ENCODE measurements at places on chromosomes 2 and 18.

- DNase-seq = no peak
Measured at GRCh38 chr2:215020283-215020682, 118.1 kb downstream of the ABCA12 start.

- DNase-seq = no peak
Measured at GRCh38 chr18:67876871-67877270, 360.4 kb upstream of the DSEL start.

GRCh38 chr2:133607679-133608078, 39.4 kb upstream of the NCKAP5 start:
- no peak for DNase-seq

DNA sequence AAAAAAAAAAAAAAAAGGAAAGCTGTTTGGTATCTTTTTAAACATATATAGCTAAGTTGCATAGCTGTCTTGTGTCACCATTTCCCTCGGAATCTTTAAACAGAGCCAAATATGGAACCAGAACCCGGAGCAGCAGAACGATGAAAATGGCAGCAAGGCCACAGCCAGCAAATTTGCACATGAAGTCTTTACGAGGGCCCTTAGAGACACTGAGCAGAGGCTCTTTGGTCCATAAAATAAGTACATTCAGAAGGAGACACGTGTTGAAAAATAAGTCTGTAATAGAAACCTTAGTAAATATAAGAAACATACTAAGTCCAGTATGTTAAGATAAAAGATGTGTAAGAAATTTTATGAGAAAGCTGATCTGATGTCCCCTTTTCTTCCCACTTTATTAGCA, 16.2 kb downstream of the CCBE1 start:
- no peak for DNase-seq

DNA sequence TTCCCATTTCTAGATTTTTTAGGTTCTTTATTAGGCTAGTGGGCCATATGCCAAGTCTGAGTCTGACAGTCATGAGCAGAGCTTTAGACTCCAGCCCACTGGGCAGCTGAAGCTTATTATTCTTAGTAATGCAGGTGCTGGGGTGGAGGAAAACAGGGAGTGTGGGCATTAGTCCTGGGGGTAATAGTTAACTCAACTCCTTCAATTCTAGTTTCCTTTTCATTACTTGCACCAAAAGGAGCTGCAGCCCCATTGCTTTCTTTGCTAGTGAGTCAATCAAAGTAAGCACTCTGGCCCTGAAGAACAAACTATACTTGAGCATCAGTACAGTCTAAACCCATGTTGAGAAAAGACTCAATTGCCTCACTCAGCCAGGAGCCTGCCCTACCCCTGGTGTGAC, 35.5 kb downstream of the ICOS start:
- no peak for DNase-seq

GRCh38 chr18:33611525-33612135, 33.6 kb downstream of the ASXL3 start:
- no peak for DNase-seq

- DNase-seq = no peak
Measured at GRCh38 chr2:196565106-196565765, 74.3 kb upstream of the CCDC150 start.

DNA sequence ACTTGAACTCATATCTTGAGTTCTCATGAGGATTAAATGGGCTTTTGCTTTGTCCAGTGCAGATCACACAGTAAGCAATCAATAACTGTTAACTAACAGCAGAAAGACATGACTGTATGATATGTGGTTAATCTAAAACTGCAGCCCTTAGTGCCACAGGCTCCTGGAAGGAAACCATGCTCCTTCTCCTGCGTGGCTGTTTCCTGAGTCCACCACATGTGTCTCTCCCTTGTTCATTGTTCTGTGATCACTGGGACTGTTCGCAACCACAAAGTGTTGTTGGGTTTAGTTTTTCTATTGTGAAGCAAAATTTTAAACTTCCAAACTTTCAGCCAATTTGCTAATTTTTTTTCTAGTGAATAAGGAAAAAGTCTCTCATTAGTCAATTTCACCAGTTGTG, 130.9 kb upstream of the PTPRM start:
- no peak for DNase-seq

GRCh38 chr2:16014802-16015201, 74.5 kb downstream of the MYCN start:
- no peak for DNase-seq

DNA sequence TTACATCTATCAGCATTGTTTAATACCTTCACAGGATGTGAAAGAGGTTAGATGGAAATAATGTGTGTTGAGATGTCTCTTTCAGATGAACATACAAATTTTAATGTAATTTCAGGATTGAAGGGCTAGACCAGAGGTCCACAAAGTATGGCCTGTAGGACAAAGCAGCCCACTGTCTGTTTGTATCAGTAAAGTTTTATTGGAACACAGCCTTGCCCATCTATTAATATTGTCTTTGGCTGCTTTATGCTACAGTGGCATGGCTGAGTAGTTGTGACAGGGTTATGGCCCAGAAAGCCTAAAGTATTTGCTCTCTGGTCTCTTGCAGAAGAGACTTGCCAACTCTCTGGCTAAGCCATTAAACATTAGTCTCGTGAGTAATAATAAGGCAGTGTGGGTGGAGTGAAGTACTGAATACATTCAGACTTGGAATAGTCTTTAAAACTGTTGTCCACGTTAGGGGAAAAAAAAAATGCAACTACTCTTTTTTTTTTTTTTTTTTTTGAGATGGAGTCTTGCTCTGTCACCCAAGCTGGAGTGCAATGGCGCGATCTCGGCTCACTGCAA, 74.5 kb upstream of the NOSTRIN start:
- no peak for DNase-seq

DNA sequence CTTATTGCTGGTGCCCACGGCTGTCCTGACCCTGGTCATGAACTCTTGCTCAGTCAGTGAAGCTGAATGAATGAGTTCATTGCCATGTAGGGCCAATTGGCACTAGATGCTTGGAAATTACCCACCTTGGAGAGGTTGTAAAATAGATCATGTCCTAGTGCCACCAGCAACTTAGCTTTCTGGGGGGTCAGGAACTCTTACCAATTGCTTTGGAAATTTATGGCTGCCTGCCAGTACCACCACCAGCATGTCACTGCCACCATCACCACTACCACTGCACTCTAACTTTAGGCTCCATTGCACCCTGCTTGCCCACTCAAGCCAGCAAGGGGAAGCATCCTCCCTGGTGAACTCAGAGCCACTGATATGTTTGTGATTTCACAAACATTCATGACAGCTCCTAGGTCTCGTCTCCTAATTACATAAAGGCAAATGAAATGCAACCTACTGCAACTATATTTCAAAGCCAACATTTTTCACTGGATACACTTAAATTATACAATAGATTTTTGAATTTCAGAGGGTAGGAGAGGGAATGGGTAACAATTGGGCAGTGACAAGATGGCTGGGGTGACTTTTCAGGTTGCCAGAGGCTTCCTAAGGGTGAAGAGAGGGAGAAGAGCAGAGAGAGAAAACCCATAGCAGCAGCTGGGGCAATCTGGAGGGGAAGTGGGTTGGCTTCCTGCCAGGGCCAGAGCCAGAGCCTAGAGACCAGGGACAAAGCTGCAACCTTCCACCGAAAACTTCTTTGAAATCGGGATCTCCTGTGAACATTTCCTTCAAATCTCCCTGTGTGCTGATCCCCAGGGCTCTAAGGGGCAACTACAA, 3.5 kb upstream of the EMILIN1 start:
- DNase-seq = no peak

- DNase-seq = no peak
Measured at GRCh38 chr2:47631792-47632398, 151.1 kb upstream of the MSH6 start.

GRCh38 chr2:224584111-224584784, 915 bp downstream of the CUL3 start:
- no peak for DNase-seq

All from HAP-1 (cell line).